ENCODE measurements at places on chromosomes 13 and 19.

DNA sequence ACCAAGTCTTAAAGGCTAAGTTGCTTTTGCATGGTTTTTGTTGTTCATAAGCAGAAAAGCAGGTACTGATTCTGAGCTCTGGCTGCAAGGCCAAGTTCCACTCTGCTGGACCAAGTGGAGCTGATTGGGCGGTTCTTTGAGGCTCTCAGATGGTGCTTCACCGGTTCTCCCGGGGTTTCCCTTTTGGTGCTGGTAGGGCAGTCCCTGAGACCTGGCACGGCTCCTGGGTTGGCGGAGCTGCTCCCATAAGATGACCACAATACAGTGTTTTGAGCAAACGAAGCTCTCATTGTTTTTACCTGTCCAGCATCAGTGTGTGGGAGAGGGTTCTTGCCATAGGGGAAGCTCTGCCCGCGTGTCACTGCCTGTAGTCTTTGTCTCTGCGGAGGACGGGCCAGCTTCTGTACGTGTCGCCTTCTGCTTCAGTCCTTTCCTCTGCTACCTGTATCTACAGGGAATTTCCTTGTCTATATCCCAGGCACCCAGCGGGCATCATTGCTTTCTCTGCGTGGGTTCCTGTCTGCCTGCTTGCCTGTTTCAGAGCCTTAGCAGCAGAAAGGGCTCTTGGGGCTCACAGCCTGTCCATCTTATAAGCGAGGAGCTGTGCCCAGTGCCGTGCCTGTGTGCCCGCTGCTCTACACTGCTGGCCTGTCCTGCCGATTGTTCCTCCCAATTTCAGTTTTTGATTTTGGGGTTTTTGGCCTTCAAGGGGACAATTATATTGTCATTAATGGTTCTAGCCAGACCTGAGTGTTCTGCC, 2.3 kb downstream of the U2AF2 start:
- DNase-seq, result no peak

DNA sequence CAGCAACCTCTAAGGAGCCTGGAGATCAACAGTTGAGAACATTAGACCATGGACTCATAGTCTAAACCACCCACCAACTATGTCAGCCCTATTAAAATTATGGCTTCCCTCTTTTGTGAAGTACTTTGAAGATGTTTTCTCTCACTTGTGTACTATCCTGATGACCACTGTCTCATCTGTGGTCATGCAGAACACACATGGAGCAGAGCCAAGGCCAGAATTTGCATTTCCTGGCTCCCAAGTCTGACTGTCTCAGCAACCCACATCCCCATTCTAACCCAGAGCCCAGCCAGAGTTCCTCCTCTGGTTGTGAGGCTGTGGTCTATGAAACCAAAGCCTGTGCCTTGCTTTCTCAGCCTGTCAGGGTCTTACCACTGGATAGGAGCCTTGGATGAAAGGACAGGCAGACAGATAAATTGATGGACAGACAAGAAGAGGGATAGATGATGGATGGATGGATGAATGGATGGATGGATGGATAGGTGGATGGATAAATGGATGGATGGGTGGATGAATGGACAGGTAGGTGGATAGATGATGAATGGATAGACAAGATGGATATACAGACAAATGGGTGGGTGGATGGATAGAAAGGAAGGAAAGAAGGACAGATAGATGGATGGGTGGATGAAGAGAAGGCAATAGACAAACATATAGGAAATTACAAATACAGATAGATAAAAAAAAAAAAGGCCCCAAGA, 35.4 kb downstream of the ZNF557 start:
- DNase-seq, result no peak

DNA sequence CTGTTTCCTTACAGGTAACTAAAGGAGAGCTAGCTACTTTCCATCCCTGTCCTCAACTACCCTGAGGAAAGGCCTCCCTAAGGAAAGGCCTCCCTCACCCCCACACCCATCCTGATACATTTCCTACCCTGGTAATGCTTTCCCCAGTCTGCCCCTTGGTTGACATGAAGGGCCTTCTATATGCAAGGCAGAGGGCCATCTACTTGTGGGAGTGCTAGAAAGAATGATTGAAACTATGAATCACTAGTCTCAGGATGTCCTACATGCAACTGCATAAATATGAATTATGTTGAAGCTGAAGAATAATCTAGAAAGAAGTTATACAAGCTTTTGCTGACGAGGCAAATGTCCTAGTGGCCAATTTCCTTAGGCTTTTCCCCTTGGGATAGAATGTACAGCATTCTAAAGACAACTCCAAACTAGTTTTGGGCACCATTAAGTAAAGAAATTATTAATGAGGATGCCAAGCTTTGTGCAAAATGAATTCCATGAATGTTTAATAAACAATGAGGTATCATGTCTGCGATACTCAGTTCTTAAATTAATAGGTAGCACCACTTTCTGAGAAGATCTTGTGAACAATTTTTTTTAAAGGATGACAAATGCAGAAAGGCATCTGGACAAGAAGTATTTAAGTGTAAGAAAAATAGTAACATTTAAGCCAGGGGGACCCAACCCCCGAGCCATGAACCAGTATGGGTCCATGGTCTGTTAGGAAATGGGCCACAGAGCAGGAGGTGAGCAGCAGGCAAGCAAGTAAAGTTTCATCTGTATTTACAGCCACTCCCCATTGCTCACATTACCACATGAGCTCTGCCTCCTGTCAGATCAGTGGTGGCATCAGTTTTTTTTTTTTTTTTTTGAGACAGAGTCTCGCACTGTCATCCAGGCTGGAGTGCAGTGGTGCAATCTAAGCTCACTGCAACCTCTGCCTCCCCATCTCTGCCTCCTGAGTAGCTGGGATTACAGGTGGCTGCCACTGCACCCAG, 223.0 kb downstream of the LHFPL6 start:
- DNase-seq, result no peak

- no peak for DNase-seq
Observed at GRCh38 chr13:100881291-100881864, 206.8 kb upstream of the TMTC4 start.

- DNase-seq, result no peak
Observed at GRCh38 chr19:51364200-51365106, 1.7 kb downstream of the ETFB start.

- DNase-seq, result no peak
Observed at GRCh38 chr13:80469853-80470381, 129.0 kb upstream of the SPRY2 start.

- DNase-seq, result no peak
Observed at GRCh38 chr19:49879243-49879963, 1.9 kb downstream of the TBC1D17 start.

DNA sequence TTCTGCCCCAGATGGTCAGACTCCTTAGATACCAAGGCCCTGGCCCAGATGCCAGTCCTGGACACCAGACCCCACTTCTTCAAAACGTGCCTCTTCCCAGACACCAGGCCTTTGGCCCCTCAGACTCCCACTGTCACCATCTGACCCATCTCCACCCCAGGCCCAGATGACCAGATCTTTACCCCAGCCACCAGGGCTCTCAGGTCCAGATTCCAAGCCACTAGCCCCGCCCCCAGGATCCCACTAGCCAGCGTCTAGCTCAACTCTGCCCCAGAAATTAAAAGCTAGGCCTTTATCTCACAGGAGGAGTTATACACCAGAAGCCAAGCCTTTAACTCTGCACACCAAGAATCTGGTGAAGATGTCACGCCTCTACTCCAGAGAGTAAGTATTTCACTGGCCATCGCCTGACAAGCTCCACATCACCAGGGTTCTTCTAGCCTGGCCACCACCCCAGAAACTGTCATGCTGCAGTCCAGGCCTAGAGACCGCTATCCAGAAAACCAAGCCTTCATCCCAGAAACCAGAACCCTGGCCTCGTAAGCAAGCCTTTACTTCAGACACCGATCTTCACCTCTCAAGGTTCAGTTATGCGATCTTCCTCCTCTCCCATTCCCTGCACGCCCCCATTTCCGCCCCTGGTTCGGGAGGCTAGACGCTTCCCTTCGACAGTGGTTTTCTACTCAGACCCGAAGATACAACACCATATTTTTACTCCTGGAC, 595 bp downstream of the XAB2 start:
- DNase-seq, result no peak

GRCh38 chr19:40223135-40223822, 3.2 kb downstream of the CCNP start:
- no peak for DNase-seq
